Stimulated activated CD4-positive, alpha-beta T cell treated with anti-CD3 and anti-CD28 coated beads, Interleukin-1b, Interleukin-23, amount 100 ng/mL, for 48 hours (primary cell): ENCODE measurements at places on chromosomes 4 and X.

DNA sequence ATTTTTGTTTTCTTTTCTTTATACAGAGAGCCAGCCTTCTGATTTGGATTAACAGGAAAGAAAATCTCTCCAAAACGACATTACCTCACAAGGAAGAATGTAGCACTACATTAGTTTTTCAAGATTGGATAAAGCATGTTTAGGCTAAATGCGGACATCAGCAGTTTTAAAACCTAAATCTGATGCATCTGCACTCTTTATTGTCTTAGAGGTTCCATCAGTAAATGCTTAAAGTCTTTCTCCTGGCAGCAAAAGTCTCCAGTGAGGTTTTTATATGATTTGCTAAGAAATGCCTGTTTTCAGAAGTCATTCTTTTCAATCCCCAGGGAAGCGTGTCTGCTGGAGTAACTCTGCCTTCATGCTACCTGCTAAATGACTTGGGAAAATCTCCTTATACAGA, 912.9 kb upstream of the INTU start:
- DNase-seq, result no peak

DNA sequence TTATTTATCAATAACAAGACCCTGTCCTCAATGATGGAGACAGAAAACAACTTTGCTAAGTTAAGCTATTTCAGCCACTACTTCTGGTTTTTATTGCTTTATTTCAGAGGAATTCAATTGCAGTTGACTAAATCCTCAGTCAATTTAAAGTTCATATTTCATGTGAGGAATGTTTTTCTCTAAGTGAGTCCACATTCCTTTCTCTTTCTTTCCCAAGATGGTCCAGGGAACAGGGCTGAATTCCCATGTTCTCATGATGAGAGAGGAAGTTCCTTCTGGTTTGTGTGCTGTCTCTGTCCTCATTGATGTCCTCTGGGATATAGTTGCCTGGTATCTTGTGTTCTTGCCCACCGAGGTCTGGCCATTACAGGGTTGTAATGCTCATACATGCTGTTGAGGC, 117.2 kb downstream of the SLIT2 start:
- DNase-seq, result no peak

DNA sequence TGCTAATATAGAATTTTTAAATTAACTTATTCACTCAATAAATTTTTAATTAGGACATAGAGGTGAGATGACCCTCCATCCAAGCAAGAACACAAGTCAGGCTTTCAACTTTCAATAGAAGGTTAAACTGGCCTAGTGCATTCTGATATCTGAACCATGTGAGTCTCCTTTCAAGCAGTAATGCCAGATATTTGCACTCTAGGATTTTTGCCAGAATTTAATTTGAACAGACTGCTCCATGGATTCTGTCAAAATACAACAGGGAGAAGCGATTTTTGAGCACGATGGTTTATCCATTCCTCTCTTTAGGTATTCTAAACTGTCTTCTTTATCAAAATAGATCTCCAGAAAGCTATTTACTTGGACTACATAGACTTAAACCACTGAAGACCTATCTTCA, 72.0 kb upstream of the DCLK2 start:
- no peak for DNase-seq

- no peak for DNase-seq
Measured at GRCh38 chr4:30269850-30270249, 450.3 kb upstream of the PCDH7 start.

- DNase-seq, result no peak
Measured at GRCh38 chrX:15860921-15861320, 6.3 kb upstream of the AP1S2 start.

DNA sequence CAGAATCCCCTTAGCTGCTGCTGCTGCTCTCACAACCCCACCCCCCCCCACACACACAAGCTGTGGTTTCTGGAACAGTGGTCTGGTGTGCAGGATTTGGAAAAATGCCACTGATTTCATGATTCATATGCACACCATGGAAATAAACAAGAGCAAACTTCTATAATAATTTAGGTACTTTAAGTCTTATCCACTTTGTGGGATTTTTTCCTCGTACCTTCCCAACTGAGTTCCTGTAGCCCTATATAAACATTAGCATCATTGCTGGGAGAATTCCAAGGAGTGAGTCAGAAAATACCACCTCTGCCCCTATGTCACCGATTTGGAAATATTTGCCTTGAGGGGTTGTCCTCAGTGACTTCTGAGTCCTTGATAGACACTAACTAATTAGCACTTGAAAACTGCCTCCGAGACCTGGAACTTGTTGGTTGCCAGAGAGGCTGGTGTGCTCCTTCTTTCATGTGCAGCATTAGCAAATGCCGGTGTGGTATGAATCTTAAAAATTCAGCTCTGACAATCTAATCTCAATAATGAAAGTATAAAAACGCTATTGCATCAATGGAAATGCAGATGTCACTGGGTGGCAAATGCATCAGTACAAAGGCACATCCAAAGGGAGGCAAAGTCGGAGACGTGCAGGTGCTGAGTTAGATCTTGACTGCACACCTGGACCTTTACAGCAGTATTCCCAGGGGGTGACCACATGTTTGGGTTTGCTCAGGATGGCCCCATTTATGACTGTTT, 61.8 kb downstream of the CPE start:
- no peak for DNase-seq
